ENCODE measurements at places on chromosomes 2 and 18.

GRCh38 chr2:211944572-211944971 lies 594.0 kb downstream of the ERBB4 start:
- DNase-seq, result no peak

DNA sequence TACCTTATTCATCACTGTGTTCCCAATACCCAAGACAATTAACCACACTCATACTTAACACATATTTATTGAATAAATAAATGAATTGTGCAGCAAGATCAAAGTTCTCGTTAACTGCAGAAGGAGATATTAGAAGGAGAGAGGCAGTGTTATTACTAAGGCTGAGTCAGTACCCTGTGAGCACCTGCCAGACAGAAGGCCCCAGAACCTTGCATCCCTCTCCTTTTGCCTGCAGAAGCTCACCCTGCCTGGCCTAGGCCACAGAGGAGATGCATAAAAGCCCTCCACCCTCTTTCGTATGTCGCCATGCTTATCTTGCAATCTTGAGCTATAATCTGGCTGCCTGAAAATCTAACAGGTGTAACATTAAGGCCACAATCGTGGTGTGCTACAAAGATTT lies 20.5 kb upstream of the RNF149 start:
- DNase-seq, result no peak

GRCh38 chr2:221552291-221552690 lies 19.8 kb downstream of the EPHA4 start:
- no peak for DNase-seq

DNA sequence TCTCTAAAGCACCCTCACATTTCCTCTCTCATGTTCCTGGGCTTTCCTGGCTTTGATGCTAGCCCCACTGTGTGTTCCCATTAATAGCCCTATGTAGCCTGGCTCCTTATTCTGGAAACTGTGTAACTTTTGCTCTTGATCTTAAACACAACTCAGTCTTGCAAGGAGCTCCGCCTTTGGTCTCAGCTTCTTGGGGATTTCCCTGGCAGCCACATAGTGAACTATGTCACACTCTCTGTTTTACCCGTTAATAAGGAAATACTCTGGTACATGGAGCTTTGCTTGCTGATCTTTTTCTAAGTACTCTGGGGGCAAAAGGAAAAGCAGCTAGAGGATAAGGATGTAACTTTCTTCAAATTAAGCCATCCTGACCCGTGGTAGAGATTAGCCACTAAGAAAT lies 259.3 kb downstream of the NEDD4L start:
- no peak for DNase-seq

DNA sequence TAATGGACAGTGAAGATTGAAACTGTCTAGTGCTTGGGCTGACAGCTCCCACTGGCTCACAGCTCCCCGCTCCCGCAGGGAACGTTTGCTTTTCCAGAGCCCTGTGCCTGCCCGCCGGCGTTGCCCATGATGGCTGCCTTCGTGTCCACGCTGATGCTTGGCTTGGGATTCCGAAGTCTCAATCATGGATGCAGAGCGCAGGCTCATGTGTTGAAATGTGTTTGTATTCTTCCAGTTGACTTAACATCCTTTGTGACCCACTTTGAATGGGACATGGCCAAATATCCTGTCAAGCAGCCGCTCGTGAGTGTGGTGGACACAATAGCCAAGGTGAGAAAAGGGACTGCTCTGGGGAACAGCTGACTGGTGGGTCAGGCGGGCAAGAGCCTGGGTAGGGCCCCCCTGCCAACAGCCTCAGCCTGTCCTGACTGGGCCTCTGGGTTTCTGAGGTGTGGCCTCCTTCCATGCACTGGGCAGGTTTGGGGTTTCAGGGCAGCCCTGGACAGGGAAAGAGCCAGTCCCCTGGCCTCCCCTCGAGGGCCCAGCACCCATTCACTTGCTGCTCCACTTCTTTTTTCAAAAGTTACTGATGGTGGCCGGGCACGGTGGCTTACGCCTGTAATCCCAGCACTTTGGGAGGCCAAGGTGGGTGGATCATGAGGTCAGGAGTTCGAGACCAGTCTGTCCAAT lies 42.8 kb downstream of the ATP6V1C2 start:
- DNase-seq, result no peak

DNA sequence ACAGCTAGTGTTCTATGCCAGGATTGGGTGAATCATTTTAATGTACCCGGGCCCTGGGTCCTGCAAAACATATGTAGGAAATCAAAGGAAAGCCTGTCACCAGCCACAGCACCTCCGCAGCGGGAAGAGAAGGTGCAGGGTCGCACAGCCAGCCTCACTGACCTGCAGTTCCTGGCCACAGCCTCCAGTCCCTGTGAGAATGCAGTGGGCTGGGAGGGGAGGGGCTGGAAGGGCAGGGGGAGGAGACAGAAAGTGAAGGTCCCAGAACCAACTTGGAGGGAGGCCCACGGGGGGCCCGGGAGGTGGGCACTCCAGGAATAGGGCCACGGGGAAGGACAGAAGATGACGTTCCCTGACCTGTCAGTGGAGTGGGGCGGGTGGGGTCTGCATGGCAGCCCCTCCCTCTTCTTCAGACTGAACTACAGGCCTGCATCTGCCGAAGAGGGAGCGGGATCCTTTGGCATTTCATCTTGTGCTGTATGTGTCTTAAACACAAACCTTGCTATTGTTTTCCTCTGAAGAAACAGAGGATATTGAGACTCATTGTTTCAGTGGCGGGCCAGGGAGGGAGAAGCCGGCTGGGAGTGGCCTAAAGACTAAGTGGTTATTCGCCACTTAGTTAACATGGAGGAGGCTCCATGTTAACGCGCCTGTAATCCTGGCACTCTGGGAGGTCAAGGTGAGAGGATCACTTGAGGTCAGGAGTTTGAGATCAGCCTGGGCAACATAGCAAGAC lies 7.5 kb downstream of the MAL start:
- no peak for DNase-seq

GRCh38 chr2:181198183-181198864 lies 217.9 kb downstream of the UBE2E3 start:
- no peak for DNase-seq

GRCh38 chr2:208708486-208708885 lies 301.9 kb downstream of the PTH2R start:
- no peak for DNase-seq

- no peak for DNase-seq
Observed at GRCh38 chr2:145744541-145745386, 1224.8 kb upstream of the ZEB2 start.

DNA sequence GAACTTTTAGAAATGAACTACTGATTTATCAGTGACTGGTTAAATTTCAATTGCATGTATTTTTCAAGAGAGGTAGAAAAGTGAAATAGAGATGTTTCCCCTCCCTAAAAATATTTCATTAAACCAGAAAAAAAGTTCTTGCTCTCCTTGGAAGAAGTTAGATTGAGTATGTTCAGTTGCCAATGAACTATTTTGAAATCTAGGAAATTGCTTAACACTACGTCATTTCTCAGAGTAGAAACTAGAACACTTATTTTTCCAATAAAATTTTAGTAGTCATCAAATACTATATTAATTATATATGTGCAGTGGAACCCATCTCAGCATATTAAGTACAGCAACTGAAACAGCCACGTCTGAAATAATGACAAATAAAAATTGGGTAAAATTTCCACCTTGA lies 51.8 kb upstream of the STAT1 start:
- no peak for DNase-seq

DNA sequence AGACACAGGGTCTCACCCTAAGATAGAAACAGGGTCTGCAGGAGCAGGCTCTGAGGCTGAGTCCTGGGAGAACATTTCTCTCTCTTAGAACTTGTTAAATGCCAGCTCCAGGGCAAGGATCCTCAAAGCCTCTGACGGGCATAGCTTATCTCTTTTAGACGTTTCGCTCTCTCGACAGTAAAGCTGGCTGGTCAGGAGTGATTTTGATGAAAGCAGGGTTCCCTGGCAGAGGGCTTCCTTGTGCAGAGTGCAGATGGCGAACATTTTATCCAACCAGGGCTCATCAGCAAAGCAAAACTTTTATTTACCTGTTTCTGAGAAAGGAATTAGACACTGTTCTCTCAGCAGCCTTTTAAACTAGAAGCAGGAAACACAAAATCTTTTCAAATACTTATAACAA lies 350.8 kb downstream of the ALK start:
- no peak for DNase-seq

DNA sequence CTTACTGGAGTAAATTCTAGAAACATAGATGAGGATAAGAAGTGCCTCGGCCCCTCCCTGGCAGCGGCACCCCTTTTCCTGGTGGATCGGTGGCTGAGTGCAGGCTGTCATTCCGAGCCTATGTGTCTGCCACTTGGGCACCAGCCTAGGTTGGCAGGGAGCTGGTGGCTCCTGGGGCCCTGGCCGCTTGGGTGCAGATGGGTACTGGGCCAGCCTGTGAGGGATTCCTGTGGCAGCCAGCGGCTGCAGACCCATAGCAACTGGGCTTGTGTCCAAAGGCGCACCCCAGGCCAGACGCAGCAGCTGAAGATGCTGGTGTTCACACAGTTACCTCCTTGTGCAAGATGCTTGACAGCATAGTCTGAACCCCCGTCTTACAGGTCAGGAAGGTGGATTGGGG lies 2.8 kb downstream of the SNORC start:
- DNase-seq, result no peak

DNA sequence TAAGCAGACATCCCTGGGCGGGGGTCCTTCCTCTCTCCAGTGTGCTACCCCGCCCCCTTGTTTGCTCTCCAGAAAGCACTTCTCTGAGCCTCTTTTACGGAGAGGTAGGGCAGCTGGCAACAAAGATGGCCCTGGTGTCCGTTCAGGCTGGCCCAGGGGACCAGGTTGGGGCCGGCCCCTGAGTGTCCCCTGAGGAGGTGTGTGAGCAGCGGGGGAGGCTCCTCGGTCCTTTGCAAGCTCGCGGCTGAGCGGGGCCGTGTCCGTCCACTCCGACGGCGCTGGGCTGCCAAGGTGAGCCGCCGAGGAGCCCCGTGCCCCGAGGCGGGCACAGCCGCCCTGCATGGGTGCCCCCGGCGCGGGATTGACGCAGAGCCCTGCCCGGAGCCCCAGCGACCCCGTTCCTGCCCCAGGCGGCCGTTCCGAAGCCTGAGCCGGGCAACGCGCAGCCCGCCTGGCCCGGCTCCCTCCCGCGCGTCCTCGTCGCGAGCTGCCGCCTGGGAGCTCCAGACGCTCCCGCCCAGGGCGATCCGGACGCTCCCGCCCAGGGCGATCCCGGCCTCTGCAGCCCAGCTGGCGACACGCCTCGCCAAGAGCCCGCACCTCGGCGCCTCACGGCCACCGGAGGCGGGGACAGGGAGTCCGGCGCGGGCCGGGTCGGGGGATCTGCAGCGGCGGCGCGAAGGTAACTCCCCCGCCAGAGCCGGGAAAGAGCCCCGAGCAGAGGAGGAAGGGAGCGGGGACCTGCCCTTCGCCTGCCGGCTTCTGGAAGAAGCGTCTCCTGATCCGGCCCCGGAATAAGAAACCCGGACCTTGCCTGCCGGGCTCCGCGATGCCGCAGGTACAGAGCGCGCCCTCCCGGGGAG lies at the start of gene PROKR1:
TSS of gene PROKR1 (plus strand) at position 569 of the 863 bp plus-strand sequence. CDS start 2,243 bp downstream, outside the sequence.
- DNase-seq, result no peak

- DNase-seq, result no peak
Observed at GRCh38 chr2:175837046-175837445, 165.0 kb downstream of the LNPK start.

DNA sequence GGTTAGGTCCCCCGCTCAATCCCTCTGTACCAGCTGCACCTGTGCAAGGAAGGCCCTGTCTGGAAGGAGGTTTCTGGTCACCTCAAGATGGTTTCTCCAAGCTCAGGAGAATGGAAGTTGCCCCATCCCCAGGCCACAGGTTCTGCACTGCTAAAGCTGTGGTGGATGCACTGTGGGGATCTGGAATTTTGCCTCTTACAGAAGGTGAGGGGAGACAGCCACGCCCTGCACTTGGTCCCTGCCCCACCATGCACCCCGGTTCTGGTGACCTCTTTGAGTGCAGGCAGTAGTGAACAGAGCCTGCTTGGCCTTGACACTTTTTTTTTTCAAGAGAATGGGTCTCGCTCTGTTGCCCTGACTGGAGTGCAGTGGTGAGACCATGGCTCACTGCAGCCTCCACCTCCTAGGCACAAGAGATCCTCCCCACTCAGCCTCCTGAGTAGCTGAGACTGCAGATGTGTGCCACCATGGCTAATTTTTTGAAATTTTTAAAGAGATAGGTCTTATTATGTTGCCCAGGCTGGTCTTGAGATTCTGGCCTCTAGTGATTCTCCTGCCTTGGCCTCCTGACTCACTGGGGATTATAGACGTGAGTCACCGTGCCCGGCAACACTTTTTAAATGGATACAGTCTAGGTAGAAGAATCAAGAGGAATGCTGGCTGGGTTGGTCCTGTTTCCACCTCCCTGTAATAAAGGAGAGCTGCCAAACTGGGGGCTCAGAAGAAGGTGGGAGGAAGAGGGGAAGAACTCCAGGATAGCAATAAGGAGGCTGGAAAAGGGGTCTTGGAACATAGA lies 5.8 kb upstream of the NT5DC4 start:
- DNase-seq, result no peak

- DNase-seq, result no peak
Observed at GRCh38 chr2:203722411-203722810, 16.0 kb downstream of the CD28 start.

DNA sequence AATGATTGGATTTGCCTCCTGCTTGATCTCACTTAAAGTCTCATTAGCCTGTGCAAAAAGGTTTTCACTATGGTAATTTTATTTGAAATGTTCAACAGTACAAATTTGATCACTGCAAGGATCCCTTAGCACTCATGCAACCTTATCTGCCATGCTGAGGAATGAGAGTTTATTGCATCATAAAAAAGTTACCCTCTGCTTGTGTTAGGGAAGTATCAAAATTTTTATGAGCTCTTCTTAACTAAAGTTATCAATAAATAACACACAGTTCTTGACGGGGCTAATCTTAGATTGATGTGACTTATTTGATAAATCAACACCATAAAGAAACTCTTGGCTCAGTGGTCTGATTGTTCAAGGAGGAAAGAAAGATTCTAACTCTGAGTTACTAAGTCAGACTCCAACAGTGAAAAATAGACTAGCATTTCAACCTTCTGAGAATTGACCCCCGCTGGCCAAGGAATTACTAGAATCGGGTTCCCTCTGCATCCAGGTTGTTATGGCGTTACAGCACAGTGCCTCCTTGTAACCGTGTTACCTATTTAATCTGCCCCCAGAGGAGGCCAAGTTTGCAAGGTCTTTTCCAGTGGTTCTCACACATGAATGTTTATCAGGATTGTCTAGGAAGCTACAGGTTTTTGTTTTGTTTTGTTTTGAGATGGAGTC lies 259.7 kb downstream of the CDCA7 start:
- no peak for DNase-seq

DNA sequence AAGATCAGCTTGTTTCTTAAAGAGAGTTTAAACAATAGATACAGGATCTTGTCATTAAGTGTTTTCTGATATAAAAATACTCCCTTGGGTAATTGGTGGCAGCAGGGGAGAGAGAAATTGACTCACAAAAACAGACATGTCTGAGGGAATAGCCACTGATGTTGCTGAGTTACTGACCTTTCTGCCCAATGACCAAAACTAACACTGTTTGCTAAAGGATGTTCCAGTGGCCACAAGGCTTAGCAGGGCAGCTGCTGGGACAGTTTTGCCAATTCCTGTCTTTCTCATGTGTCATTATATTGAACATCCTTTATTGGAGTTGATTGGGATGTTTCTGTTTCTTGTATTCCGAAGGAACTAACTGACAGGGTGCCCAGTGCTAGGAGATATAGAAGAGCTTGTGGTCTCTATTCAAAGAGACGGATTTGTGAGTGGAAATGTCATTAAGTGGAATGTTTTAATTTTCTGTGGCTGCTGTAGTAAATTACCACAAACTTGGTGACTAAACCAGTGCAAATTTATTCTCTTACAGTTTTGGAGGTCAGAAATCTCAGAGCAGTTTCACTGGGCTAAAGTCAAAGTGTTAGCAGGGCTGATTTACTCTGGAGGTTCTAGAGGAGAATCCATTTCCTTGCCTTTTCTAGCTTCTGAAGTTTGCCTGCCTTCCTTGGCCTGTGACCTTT lies 124.8 kb upstream of the RMDN2 start:
- no peak for DNase-seq

- no peak for DNase-seq
Observed at GRCh38 chr2:25528173-25528572, 145.2 kb downstream of the DTNB start.

Measured in activated T-cell treated with anti-CD3 and anti-CD28 coated beads for 1 hour (primary cell).